Frontal cortex (tissue), 4 donors: ENCODE measurements at places on chromosomes 7 and 10. TPM values are rescaled to one million over a fixed set of nuclear protein-coding genes. Genes with fewer than 3 reads are reported as not detected.

DNA sequence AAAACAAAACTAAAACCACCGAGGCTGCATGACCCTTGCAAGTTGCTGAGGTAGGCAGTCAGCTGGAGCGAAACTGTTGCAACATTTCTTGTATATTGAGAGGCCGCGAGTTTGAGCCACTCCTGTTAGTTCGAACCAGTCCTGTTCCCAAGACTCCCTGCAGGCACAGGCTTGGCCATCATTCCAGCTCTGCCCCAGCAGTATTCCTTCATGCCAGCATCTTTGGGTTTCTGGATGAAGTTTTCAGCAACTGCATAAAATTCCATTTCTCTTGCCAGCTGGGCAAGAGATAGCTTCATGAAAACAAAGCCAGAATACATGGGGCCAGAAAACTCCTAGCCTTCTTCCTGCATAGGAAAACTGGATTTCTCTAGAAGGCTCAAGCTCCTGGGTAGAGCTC, 207.6 kb downstream of the FRMD4A start:
- DNase-seq, result no peak

DNA sequence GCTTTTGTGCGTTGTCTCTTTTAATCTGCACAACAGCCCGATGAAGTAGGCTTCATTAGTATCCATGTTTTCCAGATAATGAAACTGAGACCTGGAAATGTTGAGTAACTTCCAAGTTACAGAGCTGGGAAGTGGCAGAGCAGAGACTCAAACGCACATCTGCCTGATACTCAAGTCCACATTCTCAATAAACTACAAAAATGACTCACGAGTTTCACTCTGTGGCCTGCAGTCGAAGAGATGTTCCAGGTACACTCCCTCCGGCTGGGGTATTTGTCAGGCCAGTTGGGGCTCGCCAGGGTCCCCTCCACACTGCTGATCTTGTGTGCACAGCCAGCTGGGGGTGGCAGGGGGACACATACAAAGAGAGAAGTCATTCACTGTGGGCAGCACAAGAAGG, 17.7 kb upstream of the OPALIN start:
- no peak for DNase-seq

The ANKRD1 gene
- total RNA-seq, result not detected

GRCh38 chr10:128866551-128866950, 600.5 kb upstream of the MGMT start:
- DNase-seq, result no peak

- DNase-seq, result no peak
Observed at GRCh38 chr7:17289074-17289645, 9.3 kb upstream of the AHR start.

The OR2F1 gene
- not detected for total RNA-seq

The ASB4 gene
- under 0.01 TPM for total RNA-seq

The GSTO2 gene
- total RNA-seq, result 2.4 TPM

- no peak for DNase-seq
Observed at GRCh38 chr10:14717552-14717951, 57.1 kb downstream of the FAM107B start.

GRCh38 chr10:70903262-70903921, 15.0 kb upstream of the PCBD1 start:
- DNase-seq, result peak; percentile 81

- no peak for DNase-seq
Observed at GRCh38 chr7:40826411-40827221, 691.8 kb downstream of the SUGCT start.
